CD4-positive, alpha-beta T cell treated with Interleukin-1 beta for 1 hour (primary cell): ENCODE measurements at places on chromosomes 16 and 17.

DNA sequence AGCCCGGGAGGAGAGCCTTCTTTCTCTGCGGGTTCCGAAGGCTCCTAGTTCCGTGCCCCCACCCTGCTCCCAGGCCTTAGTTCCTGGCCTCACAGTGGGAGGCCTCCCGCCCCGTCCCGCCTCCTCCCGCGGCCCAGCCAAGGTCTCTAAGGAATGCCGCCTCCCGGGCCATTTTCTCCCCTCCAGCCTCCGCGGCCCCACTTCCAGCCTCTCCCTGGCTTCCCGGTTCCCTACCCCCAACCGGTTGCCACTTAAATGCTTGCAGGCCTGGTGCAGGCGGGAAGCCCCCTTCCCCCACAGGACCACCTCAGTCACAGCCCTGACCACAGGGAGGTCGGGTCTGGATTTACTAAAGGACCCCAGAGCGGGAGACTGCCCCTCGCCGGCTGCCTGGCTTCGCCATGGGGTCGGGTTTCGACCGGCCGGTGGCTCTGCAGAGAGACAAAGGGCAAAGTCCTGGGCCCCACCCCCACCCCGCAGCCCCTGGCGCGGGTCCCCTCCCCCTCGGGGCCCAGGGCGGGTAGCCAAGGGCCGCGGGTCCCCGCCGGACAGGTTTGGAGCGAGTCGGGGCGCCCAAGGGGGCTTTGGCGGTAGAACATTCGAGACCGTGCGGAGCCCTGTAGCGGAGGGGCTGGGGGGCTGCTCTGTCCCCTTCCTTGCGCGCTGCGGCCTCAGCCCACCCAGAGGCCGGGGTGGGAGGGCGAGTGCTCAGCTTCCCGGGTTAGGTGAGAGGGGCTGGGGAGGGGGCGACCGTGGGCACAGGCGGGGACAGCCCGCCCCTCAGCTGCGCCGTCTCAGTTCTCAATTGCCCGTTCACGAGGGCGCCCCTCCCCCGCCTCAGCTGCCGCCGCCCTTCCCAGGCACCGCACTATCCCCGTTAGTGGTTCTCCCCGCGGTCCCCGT, 16.4 kb downstream of the IGF2BP1 start:
- no peak for DNase-seq

DNA sequence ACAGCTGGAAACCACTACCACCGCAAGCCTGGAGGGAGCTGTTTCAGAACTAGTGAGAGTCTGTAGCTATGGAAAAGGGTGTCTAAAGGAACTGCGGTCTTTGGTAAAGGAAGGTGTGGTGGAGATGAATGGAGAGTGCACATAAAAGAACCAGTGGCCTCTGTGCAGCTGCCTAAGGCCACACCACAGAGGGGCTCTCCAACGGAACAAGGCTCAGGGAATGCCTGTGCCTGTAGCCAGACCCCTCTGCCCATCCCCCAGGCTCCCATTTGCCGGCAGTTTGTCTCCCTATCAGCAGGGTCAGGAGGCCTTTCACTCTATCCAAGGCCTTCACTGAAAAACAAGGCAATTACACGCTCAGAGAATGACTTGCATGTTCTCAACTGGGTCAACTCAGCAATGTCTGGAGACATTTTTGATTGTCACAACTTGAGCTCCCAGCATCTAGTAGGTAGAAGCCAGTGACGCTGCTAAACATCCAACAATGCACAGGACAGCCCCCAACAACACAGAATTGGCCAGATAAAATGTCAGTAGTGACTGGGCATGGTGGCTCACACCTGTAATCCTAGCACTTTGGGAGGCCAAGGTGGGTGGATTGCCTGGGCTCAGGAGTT, 3.3 kb upstream of the FDXR start:
- no peak for DNase-seq

GRCh38 chr16:77816293-77816692, 27.9 kb downstream of the VAT1L start:
- no peak for DNase-seq

GRCh38 chr17:63996430-63997182, 1.5 kb upstream of the PRR29 start:
- DNase-seq = no peak

DNA sequence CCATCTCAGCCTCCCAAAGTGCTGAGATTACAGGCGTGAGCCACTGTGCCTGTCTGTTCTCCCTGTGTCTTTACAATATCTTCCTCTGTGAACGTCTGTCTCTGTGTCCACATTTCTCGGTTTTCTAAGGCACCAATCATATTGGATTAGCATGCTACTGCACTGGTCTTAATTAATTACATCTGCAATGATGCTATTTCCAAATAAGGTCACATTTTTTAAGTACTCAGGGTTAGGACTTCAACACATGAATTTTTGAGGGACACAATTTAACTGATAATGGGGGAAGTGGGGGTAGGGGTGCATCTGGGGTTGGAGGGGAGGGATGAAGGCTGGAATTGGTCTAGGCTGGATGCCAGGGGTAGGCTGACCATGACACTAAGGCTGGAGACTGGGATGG, 102.6 kb downstream of the N4BP1 start:
- DNase-seq = no peak

- no peak for DNase-seq
Observed at GRCh38 chr17:9218064-9218635, 196.8 kb downstream of the NTN1 start.

DNA sequence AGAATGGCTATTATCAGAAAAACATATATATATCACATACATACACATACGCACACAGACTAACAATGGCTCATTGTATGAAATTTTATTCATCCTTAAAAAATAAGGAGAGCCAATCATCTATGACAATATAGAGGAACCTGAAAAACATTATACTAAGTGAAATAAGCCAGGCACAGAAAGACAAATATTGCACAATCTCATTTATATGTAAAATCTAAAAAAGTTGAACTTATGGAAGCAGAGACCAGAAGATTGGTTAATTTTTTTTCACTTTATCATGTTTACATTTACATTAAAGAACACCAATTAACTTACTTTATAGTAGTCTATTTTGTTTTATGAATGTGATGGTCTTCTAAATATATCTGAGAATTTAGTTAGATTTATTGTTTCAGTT, 198.7 kb downstream of the KIF2B start:
- DNase-seq = no peak

- no peak for DNase-seq
Observed at GRCh38 chr17:67624886-67625656, 92.7 kb upstream of the NOL11 start.

DNA sequence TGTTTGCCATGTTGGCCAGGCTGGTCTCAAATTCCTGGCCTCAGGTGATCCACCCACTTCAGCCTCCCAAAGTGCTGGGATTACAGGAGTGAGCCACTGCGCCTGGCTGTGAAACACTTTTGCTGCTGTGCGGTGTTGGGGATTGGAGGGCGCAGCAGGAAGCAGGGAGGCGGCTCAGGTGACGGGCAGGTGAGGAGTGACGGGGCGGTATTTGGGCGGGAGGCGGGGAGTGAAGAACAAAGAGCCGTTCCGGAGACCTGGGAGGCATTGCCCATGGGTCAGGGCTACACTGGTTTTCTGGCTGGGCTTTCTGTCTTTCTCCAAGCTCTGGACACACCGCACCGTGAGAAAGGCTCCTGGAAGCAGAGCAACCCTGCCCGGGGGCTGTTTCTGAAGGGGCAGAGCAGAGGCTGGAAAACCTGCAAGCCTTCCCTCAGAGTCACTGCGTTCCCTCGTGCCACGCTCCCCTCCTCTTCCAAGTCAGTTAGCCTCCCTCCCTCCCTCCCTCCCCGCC, 22.1 kb downstream of the CRISPLD2 start:
- DNase-seq = no peak

- peak; percentile 72 for DNase-seq
Observed at GRCh38 chr17:65173284-65173793, 36.2 kb downstream of the RGS9 start.

- no peak for DNase-seq
Observed at GRCh38 chr17:57226793-57227192, 29.5 kb upstream of the MSI2 start.

GRCh38 chr17:71327376-71328059, 793.3 kb upstream of the SOX9 start:
- DNase-seq = no peak

GRCh38 chr16:16988963-16989362, 481.8 kb downstream of the XYLT1 start:
- DNase-seq = no peak

- DNase-seq = no peak
Observed at GRCh38 chr16:56724191-56724590, 5.7 kb upstream of the NUP93 start.

GRCh38 chr16:9658586-9658985, 523.6 kb downstream of the GRIN2A start:
- no peak for DNase-seq

DNA sequence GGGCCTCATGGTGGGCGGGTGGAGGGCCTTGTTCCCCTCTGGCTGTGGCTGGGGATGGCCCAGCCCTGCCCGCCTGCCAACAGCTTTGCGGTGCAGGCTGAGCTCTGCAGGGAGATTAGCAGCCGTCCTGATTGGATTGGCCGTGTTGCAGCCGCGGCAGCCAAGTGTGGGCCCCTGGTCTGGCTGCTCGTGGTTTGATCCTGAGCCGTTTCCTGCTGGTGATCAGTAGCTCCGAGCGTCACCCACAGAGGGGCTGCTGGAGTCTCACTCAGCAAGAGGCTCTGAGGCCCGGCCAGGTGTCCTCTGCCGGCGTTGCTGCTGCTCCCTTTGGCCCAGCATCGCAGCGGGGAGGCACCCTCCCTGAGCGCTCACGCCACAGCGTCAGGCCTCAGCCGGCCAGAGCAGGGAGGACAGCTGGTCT, 32.5 kb downstream of the BAIAP2 start:
- DNase-seq = no peak

DNA sequence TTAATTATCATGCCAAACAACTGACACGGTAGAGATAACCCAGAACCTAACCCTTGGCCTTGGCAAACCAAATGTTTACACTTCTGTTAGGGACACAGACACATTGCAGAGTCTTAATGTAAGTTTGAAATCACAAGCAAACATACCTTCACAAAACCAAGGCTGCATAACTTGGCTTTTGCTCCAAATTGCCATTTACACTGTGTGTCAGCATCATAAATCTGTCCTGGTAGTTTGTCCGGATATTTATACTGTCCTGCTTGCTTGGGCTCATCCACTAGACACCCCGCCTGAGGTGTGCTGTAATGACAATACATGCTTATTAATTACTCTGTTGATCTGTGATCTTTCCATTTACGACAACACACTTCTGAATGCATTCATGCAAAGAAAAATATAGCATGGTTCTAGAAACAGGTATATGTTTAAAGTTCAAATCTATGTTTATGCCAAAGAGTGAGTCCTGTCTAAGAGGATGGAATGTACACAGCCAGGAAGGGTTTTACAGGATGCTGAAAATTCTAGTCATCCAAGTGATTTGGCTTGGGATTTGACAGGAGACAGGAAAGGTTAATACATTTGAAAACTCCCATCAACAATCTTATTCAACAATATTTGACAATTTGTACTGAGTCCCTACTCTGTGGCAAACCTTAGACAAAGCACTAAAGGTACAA, 81.1 kb downstream of the ADAMTS18 start:
- no peak for DNase-seq

DNA sequence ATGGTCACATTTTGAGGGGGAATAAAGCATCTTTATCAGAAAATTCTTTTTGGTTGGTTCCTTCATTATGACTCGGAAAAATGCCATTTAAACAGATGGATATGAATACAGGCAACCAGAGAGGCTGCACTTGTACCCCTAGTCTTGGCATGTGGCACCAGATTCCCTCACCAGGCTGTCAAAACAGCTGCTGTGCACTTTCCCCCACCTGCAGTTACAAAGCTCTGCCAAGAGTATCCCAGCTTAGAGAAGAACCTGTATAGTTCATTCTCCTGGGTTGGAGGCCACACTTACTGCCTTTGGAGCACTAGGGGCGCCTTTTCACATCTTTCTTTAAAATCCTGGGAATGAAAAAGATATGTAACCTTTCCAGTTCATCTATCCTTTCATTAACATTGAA, 190.3 kb downstream of the KIF2B start:
- no peak for DNase-seq
